ENCODE measurements at places on chromosomes 1 and 21.

- H3K27me3 ChIP-seq: no peaks in the 10 kb centered on the region
- H3K27ac ChIP-seq: no peak overlapping the region
- H3K4me3 ChIP-seq: no peak overlapping the region
- H3K36me3 ChIP-seq: peaks cover 33% of the 10 kb centered on the region
- peaks cover 8% of the 10 kb centered on the region for H3K4me1 ChIP-seq
Measured at GRCh38 chr1:78667939-78668338, 18.3 kb downstream of the IFI44 start.

DNA sequence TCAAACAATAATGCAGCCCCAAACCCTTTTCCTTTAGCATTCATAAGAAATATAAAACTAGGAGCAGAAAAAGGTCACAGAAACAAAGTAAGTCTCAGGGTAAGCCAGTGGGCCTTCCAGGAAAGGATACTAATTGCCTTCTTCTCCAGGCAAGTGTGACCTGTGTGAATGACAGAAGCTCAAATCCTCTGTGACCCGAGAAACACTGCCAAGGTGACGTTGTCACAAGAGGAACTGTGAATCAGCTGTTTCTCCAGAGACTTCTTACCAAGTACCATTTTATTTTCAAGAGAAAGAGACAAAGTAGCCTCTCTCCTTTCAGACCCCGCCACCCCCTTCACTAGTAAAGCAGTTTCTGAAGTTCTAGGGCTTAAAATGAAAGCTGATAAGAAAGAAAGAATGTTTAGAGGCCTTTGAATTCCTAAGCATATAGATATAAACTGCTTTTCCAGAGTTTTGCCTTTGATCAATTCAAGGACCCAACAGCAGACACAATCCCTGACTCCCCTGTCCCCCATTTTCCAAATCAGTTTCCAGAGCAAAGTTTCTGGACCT lies 155.6 kb downstream of the NUF2 start:
- no peak overlapping the region for H3K4me3 ChIP-seq
- H3K27ac ChIP-seq: no peak overlapping the region
- H3K27me3 ChIP-seq: no peaks in the 10 kb centered on the region

- DNase-seq: no peak
- H3K36me3 ChIP-seq: no peaks in the 10 kb centered on the region
- H3K4me3 ChIP-seq: no peak overlapping the region
- no peaks in the 10 kb centered on the region for H3K4me1 ChIP-seq
Measured at GRCh38 chr1:60921175-60921574, 161.2 kb upstream of the NFIA start.

DNA sequence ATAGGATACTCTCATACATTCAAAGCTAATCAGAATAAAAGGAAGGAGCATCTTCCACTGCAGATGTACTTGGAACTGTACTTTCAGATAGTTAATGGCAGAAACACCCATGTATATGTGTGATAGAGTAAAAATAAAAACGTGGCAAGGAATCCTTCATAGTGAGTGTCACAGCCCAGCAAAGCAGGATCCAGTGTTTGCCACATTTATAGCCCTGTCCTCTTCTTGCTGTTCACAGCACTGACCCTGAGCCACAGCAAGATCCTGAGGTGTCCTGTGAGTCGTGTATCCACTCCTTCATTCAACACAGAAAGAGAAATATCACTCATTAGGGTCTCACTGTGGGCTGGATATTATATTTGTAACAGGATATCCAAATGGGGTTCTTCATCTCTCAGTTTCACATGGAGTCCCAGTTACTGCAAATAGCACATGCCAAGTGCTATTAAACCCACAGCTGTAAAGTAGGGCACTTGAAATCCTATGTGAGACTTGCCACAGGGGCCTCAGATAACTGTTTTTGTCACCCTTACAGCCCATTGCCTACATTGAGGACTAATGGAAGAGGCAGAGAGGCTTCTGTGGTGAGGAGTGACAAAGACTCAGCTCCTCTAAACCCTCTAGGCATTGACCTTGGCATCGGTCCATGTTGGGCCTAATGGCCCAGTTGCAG lies 41.3 kb downstream of the CYP2J2 start:
- no peak for DNase-seq
- no peak overlapping the region for H3K27ac ChIP-seq
- no peaks in the 10 kb centered on the region for H3K36me3 ChIP-seq
- no peak overlapping the region for H3K4me3 ChIP-seq

GRCh38 chr21:35016517-35017188 lies 32.4 kb downstream of the RUNX1 start:
- peaks cover 82% of the 10 kb centered on the region for H3K4me1 ChIP-seq
- H3K4me3 ChIP-seq: no peak overlapping the region
- peaks cover 56% of the 10 kb centered on the region for H3K36me3 ChIP-seq

GRCh38 chr1:14946684-14947238 lies 206.8 kb upstream of the TMEM51 start:
- no peaks in the 10 kb centered on the region for H3K4me1 ChIP-seq
- H3K27me3 ChIP-seq: no peaks in the 10 kb centered on the region
- H3K36me3 ChIP-seq: no peaks in the 10 kb centered on the region
- H3K4me3 ChIP-seq: no peak overlapping the region

DNA sequence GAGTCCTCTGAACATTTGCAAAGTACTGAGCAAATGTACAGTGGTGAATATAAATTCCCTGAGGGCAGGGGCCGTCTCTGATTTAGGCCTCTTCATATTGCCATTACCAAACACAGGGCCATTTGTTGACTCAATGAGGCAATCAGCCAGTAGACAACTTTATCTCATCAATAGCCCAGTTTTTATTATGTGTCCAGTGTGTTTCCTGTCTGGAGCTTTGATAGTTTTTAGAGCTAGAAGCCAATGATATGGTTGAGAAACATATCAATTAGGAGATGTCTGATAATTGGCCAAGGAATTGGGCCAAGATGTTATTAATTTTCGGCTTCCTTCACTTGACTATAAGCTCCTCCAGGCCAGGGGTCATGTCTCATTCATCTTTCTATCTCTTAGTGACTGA lies 163.0 kb downstream of the ROR1 start:
- no peaks in the 10 kb centered on the region for H3K27me3 ChIP-seq
- no peak overlapping the region for H3K27ac ChIP-seq
- H3K4me1 ChIP-seq: no peaks in the 10 kb centered on the region
- H3K36me3 ChIP-seq: no peaks in the 10 kb centered on the region
- DNase-seq: no peak

DNA sequence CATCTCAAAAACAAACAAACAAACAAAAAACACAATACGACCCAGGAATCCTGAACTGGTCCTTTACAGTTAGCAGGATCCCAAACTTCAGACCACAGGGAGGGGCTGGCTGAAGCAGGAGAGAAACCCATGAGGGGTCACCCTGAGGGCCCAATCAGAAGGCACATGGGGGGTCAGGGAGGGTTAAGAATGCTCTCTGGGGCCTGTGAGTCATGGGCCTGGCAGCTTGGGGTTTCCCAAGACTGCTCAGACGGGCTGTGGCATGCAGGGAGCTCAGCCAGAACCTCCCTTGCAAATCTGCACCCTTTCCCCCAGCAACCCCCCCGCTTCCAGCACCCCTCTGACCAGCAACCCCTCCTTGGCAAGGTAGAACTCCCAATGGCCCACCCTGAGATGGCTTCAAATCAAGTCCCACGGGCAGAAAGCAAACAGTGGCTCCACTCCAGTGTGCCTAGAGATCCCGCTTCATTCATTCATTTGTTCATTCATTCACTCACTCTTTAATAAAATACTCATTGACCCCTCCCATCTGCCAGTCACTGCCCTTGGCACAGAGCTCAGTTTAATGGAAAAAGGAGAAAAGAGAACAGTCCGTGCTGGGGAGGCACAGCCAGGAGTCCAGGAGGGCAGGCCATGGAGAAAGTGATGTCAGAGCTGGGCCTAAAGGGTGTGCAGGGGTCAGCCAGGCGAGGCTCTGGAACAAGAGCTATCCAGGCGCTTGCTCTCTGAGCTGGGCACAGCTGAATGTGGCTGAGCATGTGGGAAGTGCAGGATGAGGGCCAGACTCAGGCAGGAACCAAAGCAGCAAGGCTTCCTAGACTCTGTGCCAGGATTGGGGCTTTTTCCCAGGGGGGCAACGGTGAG lies 8.2 kb downstream of the UQCRHL start:
- DNase-seq: no peak
- H3K4me3 ChIP-seq: no peak overlapping the region
- no peaks in the 10 kb centered on the region for H3K36me3 ChIP-seq
- peaks cover 13% of the 10 kb centered on the region for H3K27me3 ChIP-seq
- H3K27ac ChIP-seq: no peak overlapping the region

DNA sequence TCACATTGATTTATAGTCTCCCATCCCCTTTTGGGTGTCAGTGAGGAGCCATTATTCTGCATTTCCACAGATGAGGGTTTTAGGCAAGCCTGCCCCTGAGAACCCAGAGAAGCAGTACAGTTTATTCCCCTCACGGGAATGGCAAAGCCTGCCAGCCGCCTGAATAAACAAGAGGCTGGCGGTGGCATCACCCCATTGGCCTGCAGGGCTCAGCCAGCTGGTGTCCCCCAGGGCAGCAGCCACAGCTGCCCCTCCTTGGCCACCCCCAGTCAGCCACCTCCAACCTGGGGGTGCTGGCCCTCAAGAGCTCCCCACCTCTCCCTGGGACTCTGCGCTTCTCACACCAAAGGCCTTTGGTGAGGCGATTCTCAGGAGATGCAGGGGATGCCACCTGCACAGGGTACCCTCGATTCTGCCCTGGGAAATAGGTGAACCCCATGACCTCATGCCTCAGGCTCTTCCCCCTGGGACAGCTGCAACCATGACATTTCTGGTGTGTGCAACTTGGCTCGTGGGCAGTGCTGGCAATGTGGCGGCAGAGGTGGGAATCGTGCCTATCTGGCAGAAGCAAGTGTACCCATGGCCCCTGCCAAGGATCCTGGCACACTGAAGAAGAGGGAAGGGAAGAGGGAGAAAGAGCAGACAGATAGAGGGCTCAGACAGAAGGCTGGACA lies 14.0 kb downstream of the OLFML2B start:
- no peaks in the 10 kb centered on the region for H3K4me1 ChIP-seq
- no peak for DNase-seq
- no peaks in the 10 kb centered on the region for H3K36me3 ChIP-seq

DNA sequence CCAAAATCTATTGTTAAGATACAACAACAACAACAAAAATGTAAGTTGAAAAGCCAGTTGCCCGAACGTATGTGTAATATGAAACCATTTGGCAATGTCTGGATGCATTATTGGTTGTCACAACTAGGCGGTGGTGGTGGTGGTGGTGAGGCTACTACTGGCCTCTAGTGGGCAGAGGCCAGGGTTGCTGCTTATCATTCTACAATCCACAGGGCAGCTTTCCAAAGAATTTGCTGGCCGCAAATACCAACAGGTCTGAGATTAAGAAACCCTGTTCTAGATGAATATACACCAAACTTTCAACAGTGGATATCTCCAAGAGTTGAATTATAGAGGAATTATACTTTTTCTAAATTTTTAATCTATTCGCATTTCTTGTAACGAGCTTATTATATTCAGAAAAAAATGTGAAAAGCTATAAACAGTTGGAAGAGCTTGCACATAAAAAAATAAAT lies 26.8 kb upstream of the ZNF697 start:
- H3K36me3 ChIP-seq: no peaks in the 10 kb centered on the region
- H3K4me1 ChIP-seq: no peaks in the 10 kb centered on the region
- no peak overlapping the region for H3K27ac ChIP-seq
- no peak overlapping the region for H3K4me3 ChIP-seq
- peak; percentile 9 for DNase-seq
- H3K27me3 ChIP-seq: peaks cover 21% of the 10 kb centered on the region

DNA sequence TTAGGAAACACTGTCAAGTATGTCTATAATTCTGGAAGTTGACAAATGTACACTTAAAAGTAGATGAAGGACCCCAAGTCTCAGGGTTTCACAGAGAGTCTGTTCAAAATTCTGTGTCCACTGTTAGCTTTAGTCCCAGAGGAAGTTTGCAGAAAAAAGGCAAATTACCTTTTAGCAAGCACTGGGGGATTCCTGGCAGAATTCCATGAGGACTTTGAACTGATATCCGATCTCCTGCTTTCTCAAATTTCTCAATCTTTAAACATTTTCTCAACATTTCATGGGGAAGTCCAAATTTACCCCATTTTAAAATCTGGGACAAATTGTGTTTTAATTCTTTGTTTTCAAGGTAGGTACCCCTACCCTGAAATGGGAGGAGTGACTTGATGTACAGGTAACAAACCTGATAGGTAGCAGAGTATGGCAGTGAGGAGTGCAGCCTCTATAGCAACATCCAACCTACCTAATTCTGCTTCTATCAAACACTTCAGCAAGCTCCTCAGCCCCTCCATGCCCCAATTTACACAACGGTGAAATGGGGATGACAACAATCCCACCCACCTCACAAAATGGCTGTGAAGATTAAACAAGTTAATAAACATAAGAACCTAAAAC lies 344.9 kb downstream of the OMA1 start:
- H3K4me3 ChIP-seq: no peak overlapping the region
- no peaks in the 10 kb centered on the region for H3K36me3 ChIP-seq
- H3K27me3 ChIP-seq: no peaks in the 10 kb centered on the region
- H3K27ac ChIP-seq: no peak overlapping the region
- H3K4me1 ChIP-seq: no peaks in the 10 kb centered on the region
- no peak for DNase-seq

DNA sequence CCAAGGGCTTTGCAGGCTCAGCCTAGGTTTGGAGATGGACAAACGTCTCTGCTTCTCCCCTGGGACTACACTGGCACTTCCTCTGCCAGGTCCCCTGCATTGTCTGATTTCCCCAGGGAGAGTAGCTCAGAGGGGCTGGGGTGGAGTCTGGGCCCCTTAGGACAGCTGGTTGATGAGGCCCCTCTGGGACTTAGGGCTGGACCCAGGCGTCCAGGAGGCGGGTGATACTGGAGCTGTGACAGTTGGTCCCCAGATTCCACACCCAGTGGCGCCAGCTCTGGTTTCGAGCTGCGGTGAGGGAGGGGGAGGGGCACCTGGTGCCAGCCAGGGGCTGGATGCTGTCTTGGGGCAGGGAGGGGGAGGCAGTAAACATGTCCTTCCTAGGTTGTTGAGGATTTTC lies 7.4 kb upstream of the MEX3A start:
- no peak for DNase-seq
- H3K27me3 ChIP-seq: peaks cover 45% of the 10 kb centered on the region
- no peaks in the 10 kb centered on the region for H3K4me1 ChIP-seq

GRCh38 chr1:246043556-246043955 lies 463.5 kb downstream of the SMYD3 start:
- no peaks in the 10 kb centered on the region for H3K4me1 ChIP-seq
- no peak for DNase-seq
- no peak overlapping the region for H3K27ac ChIP-seq
- no peak overlapping the region for H3K4me3 ChIP-seq

- peak overlapping the region; percentile 92 for H3K4me3 ChIP-seq
- no peak for DNase-seq
- no peaks in the 10 kb centered on the region for H3K27me3 ChIP-seq
Measured at GRCh38 chr1:151401125-151401788, 1.9 kb downstream of the PSMB4 start.

Data from activated T-helper 1 cell treated with anti-CD3 and anti-CD28 coated beads, Interleukin-12 subunit alpha, Interleukin-12 subunit beta, Interleukin-2, Interleukin-4 antibody, amounts not matched to agents 30 ng/mL and 10 ng/mL and 1 ng/mL, durations not matched to agents 14 hours and 24 hours and 36 hours (primary cell).